Aorta (tissue), 5 donors: ENCODE measurements at places on chromosomes 11 and 22. TPM values are rescaled to one million over a fixed set of nuclear protein-coding genes. Genes with fewer than 3 reads are reported as not detected.

DNA sequence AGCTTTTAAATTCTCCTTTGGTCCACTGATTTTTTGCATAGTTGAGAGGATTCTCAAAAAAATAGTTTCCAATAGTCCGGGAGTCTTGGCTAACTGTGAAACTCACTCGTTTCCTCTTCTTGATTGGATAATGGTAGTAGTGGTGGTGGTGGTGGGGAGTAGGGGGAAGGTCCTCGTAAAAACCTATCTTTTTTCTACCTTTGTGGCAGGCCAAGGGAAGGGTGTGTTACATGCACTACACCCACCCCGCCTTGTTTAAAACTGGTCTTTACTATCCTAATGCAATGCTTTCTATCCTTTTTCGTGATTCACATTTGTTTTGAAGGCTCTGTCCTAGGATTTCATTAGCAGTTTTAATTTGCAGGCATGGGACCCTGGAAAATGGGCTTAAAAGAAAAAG lies 4.8 kb downstream of the TEAD1 start:
- H3K36me3 ChIP-seq: no peaks in the 10 kb centered on the region
- peaks cover 2% of the 10 kb centered on the region for H3K4me1 ChIP-seq
- DNase-seq: no peak
- no peak overlapping the region for H3K27ac ChIP-seq

DNA sequence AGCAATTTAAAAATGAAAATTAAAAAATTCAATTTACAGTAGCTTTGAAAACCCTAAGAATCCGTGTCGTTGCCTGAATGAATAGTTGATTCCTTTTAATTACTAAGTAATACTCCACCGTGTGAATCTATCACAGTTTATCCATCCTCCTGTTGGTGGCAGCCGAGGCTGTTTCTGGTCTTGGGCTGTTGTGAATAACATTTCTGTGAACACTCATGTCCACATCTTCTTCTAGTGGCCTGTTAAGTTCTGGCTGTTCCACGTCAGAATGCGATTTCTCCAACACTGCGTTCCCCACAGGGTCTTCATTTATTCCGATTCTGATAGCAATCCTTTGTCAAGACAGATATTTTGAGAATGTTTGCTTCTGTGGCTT lies 223.0 kb downstream of the TBC1D22A start:
- no peaks in the 10 kb centered on the region for H3K36me3 ChIP-seq
- H3K4me3 ChIP-seq: no peak overlapping the region
- no peaks in the 10 kb centered on the region for H3K4me1 ChIP-seq
- H3K27me3 ChIP-seq: no peaks in the 10 kb centered on the region

The CD3E gene
- polyA plus RNA-seq: 2.5 TPM

The C1QTNF4 gene
- 3.1 TPM for polyA plus RNA-seq

GRCh38 chr22:38830026-38830844 lies 13.6 kb downstream of the NPTXR start:
- no peaks in the 10 kb centered on the region for H3K4me1 ChIP-seq
- H3K27me3 ChIP-seq: no peaks in the 10 kb centered on the region
- DNase-seq: peak; percentile 63
- no peak overlapping the region for H3K4me3 ChIP-seq
- H3K27ac ChIP-seq: no peak overlapping the region

The CCDC87 gene
- 0.10 TPM for polyA plus RNA-seq

- peaks cover 12% of the 10 kb centered on the region for H3K4me1 ChIP-seq
- H3K27ac ChIP-seq: no peak overlapping the region
- no peaks in the 10 kb centered on the region for H3K36me3 ChIP-seq
- H3K27me3 ChIP-seq: no peaks in the 10 kb centered on the region
- no peak overlapping the region for H3K4me3 ChIP-seq
These were observed 13.4 kb downstream of the PRDM11 start for GRCh38 chr11:45159781-45160365.

The NXPE4 gene
- 1.9 TPM for polyA plus RNA-seq

The SERPING1 gene
- 867 TPM for polyA plus RNA-seq

GRCh38 chr11:85133636-85134035 lies 493.5 kb downstream of the DLG2 start:
- H3K36me3 ChIP-seq: no peaks in the 10 kb centered on the region
- H3K27ac ChIP-seq: no peak overlapping the region
- no peaks in the 10 kb centered on the region for H3K4me1 ChIP-seq
- no peak for DNase-seq
- no peak overlapping the region for H3K4me3 ChIP-seq

- H3K4me1 ChIP-seq: no peaks in the 10 kb centered on the region
- no peaks in the 10 kb centered on the region for H3K36me3 ChIP-seq
- no peak for DNase-seq
- H3K27me3 ChIP-seq: no peaks in the 10 kb centered on the region
- no peak overlapping the region for H3K27ac ChIP-seq
- H3K4me3 ChIP-seq: no peak overlapping the region
These were observed 19.3 kb downstream of the EIF3F start for GRCh38 chr11:8006349-8006977.

The CASP1 gene
- 32.1 TPM for polyA plus RNA-seq

The PKNOX2 gene
- polyA plus RNA-seq: 1.8 TPM

The APOL2 gene
- 30.6 TPM for polyA plus RNA-seq

- no peak for DNase-seq
- H3K4me3 ChIP-seq: no peak overlapping the region
- H3K36me3 ChIP-seq: peaks cover 3% of the 10 kb centered on the region
- H3K4me1 ChIP-seq: no peaks in the 10 kb centered on the region
- H3K27me3 ChIP-seq: no peaks in the 10 kb centered on the region
These were observed 7.4 kb downstream of the WEE1 start for GRCh38 chr11:9580894-9581293.

DNA sequence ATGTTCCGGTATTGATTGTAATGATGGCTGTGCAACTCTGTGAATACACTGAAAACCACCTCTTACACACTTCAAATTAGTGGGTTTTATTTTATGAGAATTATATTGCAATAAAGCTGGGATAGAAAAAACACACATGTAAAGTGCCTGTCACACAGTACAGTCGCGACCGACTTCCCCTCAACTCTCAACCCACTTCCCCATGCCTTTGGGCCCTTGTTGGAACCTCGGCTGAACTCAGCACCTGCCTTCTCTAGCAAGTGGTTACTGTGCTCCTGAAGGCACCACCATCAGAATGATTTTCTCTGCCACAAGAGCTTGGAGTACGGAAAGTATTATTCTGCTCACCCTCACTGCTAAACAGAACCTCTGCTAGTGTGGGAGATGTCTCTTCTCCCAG lies 13.5 kb downstream of the KCNJ1 start:
- H3K4me3 ChIP-seq: no peak overlapping the region
- H3K27me3 ChIP-seq: no peaks in the 10 kb centered on the region
- no peaks in the 10 kb centered on the region for H3K36me3 ChIP-seq
- no peak overlapping the region for H3K27ac ChIP-seq
- no peaks in the 10 kb centered on the region for H3K4me1 ChIP-seq

The IL10RA gene
- 10.9 TPM for polyA plus RNA-seq

The INSC gene
- polyA plus RNA-seq: 0.63 TPM

DNA sequence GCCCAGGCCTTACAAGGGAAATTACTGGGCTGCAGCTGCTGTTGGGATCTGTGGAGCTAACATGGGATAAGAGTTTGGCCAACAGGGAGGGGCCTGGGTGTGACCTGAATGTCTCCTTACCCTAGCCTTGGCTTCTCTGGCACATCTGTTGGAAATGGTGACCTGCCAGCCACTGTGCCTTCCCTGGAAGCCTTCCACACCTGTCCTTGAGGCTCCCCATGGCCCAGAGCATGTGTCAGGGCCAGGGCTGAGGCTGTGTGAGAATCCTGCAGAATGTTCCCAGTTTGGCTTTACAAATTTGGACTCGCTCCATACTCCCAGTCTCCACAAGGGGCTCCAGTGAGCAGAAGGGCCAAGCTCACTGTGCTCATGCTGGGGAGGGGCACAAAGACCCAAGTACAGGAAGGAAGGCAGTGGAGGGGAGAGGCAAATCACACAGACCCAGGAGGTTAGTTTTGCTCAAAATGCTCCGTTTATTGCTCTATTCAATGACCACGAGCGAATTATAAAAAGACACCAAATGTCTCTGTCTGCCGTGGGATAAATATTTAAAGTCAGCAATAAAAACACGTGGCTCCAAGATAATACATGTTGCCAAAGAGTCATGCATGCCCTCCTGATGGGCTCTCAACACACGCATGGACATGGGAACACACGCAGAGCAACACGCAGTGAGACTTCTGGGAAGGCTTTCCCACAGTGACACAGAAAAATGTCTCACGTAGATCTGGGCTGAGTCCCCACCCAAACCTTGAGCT lies 1.7 kb upstream of the IGSF22 start:
- no peak for DNase-seq
- no peak overlapping the region for H3K27ac ChIP-seq
- H3K4me3 ChIP-seq: no peak overlapping the region
- no peaks in the 10 kb centered on the region for H3K27me3 ChIP-seq
- H3K4me1 ChIP-seq: no peaks in the 10 kb centered on the region
- H3K36me3 ChIP-seq: no peaks in the 10 kb centered on the region

- no peaks in the 10 kb centered on the region for H3K4me1 ChIP-seq
- H3K27me3 ChIP-seq: no peaks in the 10 kb centered on the region
- H3K36me3 ChIP-seq: peaks cover 1% of the 10 kb centered on the region
- no peak overlapping the region for H3K4me3 ChIP-seq
- no peak for DNase-seq
- no peak overlapping the region for H3K27ac ChIP-seq
These were observed 66.2 kb downstream of the ALX4 start for GRCh38 chr11:44243595-44244343.

DNA sequence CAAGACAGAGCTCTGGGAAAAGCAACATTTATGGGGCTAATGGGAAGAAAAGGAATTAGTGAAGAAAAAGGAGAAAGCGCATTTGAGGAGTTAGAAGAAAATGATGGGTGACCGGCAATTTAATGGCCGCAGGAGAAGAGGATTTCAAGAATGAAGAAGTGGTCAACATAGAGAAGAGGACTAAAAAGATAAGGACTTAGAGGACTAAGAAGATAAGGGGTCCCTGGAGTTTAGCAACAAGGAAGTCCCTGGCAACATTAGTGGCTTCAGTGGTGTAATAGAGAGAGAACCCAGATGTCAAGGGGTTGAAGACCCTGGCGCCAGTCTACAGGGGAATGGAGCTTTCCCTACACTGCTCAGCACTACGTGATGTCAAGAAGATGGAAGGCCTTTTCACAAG lies 32.3 kb downstream of the WEE1 start:
- no peaks in the 10 kb centered on the region for H3K27me3 ChIP-seq
- H3K36me3 ChIP-seq: no peaks in the 10 kb centered on the region

The TRIM21 gene
- polyA plus RNA-seq: 13.4 TPM

The IFITM10 gene
- 47.7 TPM for polyA plus RNA-seq

- H3K36me3 ChIP-seq: no peaks in the 10 kb centered on the region
- no peaks in the 10 kb centered on the region for H3K4me1 ChIP-seq
- no peak overlapping the region for H3K27ac ChIP-seq
- DNase-seq: no peak
These were observed 43.9 kb downstream of the ELFN2 start for GRCh38 chr22:37383341-37383740.

The OR2D2 gene
- polyA plus RNA-seq: not detected

DNA sequence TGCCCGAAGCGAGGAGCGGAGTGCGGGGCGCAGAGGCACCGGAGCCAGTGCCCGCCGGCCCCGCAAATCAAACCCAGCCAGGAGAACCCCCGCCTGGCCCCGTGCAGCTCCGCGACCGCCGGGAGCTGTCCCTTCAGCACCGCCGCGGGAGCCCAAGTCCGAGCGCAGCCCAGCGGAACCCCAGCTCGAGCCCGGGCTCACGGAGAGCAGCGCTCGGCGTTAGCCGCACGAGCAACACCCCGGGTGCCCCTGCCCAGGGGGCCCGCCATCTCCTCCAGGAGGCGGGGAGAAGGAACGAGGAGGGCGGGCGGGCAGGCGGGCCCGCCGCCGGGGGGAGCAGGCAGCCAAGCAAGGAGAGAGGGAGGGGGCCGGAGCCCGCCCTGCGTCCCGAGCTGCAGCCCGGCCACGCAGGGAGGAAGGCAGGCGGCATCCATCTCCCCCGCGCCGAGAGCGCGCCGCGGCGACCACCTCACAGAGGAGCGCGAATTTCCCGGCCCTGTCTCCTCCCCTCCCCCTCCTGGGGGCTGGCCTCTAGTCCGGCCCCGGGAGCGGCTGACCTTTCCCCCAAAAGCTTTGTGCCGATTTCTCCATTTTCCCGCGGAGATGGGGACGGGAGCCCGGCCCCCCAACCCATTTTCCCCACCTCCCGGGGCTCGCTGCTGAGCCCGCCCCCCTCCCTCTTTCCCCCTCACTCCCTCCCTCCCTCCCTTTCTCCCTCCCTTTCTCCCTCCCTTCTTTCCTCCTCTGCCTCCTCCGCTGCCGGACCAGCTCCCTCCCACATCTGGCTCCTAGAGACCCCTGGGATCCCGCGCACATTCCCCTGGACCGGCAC lies 621 bp downstream of the KCNC1 start:
- H3K4me3 ChIP-seq: no peak overlapping the region
- DNase-seq: peak; percentile 79
- H3K27me3 ChIP-seq: no peaks in the 10 kb centered on the region
- no peaks in the 10 kb centered on the region for H3K4me1 ChIP-seq
- no peaks in the 10 kb centered on the region for H3K36me3 ChIP-seq
